ENCODE measurements at places on chromosomes 5 and 9.

DNA sequence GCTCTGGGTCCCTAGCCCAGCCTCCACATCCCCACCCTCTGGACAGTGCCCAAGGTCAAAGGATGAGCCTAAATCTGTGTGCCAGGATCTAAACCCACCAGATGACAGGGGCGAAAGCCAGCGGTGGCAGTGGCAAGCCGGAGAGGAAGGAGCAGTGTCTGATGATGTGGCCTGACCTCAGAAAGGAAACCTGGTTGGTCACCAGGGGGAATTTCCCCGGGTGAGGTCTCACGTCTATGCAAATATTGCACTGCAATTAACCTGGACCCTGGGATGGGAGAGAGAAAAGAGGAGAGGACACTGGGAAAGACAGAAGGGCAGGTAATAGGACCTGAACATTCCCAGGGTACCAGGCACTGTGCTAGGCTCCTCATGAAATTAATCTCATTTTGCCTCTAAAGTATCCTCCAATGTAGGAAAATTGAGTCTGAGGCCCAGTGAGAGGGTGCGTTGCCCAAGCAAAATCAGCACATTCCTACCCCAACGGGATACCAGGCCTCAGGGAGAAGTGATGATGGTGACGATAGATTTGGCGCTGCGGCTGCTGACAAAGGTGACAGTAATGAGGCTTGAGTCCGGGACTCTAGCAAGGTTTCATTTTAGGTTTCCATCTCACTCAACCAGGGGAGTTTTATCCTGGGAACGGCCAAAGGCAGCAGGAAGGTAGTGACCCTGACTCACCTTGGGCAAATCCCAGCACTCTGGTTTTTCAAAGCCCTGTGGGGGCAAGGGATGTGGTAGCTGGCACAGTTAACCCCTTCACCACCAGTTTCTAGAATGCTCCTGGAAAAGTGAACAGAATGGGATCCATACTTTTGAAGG is 13.4 kb upstream of the TNIP1 start:
- DNase-seq = peak; percentile 24

GRCh38 chr5:79699763-79700400 is 10.2 kb downstream of the CMYA5 start:
- DNase-seq = no peak

- no peak for DNase-seq
Observed at GRCh38 chr9:26802921-26803320, 89.7 kb downstream of the CAAP1 start.

GRCh38 chr9:2424619-2425033 is 197.0 kb upstream of the VLDLR start:
- DNase-seq = no peak

- DNase-seq = no peak
Observed at GRCh38 chr9:75990576-75991304, 100.3 kb downstream of the PCSK5 start.

- DNase-seq = no peak
Observed at GRCh38 chr5:174532455-174533453, 191.6 kb upstream of the MSX2 start.

- no peak for DNase-seq
Observed at GRCh38 chr9:127139775-127140174, 17.3 kb upstream of the ANGPTL2 start.

DNA sequence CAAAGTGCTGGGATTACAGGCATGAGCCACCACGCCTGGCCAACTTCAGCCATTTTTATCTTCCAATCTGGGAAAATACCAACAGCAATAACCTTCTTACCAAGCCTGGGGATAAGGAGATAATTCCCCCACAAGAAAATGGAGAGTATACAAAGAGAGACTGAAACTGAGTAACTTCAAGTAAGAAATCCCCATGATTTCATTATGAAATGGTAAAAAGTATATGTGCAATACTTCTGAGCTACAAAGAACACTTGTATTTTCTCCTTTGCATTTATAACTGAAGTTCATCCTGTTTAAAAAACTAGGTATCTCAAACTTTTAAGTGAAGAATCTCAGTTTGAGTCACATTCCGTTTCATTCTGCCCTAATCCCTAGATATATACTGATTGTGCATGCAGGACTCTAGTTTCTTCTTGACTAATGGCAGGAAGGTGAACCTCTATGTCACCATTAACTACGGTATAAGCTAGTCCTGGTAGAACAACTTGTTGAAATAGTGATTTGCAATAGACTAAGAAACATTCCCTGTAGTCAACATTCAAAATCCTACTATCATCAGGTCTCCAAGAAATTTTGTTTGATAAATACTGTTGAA is 2071.4 kb downstream of the MAT2B start:
- no peak for DNase-seq

- DNase-seq = no peak
Observed at GRCh38 chr9:36866840-36867239, 167.2 kb downstream of the PAX5 start.

GRCh38 chr5:89270901-89271300 is 387.9 kb upstream of the MEF2C start:
- DNase-seq = no peak

DNA sequence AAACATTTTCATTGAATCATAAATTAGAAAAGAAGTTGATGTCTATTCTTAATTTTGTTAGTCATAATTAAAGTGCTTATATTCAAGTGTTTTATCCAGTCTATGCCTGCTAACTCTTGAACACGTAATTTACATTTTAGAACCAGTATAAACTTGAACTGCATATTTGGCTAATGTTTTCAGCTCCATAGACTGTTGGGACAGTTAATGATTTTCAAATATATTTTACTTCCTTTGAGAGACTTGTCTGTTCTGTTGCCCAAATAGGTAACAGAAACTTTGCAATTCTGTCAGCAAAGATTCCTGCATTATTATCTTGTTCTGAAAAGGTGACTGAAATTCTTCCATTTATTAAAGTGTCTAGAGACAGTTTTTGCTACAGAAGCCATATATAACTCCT is 7.8 kb downstream of the ITGA2 start:
- DNase-seq = no peak

- peak; percentile 50 for DNase-seq
Observed at GRCh38 chr5:172833686-172834414, at the start of gene ERGIC1. Gene ERGIC1, plus strand, starts transcription at chr5:172834251. Its CDS starts 163 bp downstream, at chr5:172834414.

- no peak for DNase-seq
Observed at GRCh38 chr5:68214482-68215207, 911 bp upstream of the PIK3R1 start.

- DNase-seq = no peak
Observed at GRCh38 chr5:68379275-68380036, 163.9 kb downstream of the PIK3R1 start.

- no peak for DNase-seq
Observed at GRCh38 chr9:125650271-125650737, 56.7 kb downstream of the MAPKAP1 start.

DNA sequence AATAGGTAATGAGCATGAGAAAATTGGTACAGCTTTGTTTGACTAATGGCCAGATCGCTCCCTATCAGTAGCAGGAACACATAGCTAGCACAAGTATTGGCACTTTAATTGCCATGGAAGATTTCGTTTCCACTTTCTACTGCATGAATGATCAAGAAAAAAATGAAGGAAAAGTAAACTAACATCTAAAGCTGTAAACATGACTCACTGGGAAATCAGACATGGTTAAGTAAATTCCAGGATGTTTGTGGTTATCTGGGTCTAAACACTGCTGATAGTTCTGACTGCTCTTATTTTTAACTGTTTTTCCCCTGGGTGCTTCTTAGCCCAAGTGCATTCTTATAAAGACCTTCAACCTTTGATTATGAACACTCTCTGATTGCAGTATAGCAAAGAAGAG is 388.9 kb downstream of the NR2F1-AS1 start:
- DNase-seq = no peak

GRCh38 chr5:131720714-131721113 is 76.1 kb downstream of the FNIP1 start:
- DNase-seq = no peak

- DNase-seq = no peak
Observed at GRCh38 chr9:14935106-14935751, 25.0 kb upstream of the FREM1 start.

DNA sequence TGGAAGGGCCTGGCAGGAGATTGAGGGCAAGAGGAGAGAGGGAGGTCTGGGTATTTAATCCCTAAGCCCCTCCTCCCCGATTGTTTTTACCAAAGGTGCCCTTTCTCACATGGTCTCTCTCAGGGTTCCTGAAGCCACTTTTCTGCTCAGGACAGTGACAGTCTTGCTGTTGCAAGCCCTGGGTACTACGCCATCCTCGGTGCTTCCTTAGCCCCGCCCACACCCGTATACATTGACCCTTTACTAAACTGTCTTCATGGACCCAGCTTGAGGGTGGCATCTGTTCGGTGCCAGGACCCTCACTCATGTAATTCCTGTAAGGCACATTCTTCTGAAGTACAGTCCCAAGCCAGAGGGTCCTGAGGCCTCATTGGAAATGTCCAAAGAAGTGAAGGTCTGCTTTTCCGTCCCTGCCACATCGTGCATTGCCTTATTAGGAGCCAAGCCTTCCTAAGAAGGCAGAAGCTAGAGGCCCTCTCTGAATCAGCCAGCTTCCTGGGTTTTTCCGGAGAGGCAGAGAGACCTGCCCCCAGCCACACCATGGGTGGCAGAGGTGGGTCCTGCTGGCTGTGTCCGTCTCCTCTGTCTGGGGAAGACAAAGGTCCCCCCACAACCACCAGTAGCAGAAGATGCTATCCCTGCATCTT is 1.9 kb upstream of the SH3PXD2B start:
- no peak for DNase-seq

DNA sequence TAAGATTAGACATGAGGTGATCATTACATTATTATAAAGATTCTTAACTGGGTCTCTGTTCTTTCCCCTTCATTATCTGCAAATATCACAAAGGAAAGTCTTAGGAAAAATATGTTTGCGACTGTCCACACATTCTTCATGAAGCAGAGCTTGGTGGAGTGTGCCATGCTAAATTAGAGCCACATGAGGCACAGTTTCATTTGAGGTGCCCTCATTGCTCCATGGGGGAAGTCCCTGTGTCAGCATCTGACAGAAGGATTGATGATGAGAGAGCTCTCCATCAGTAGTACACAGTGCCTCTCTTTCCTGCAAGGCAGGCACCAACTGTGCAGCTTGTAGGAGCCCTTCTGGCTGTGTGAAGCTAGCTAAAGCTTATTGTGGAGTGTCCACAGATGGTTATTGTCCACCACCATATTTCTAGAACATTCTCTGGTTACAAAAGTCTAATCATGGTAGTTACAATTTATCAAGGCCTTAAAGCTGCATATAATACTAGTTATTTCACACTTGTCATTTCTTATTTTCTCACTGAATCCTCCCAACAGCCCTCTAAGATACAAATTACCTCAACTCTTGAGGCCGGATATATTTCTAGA is 63.9 kb downstream of the C9orf152 start:
- DNase-seq = no peak

GRCh38 chr9:115057559-115057958 is 60.4 kb downstream of the TNC start:
- no peak for DNase-seq

DNA sequence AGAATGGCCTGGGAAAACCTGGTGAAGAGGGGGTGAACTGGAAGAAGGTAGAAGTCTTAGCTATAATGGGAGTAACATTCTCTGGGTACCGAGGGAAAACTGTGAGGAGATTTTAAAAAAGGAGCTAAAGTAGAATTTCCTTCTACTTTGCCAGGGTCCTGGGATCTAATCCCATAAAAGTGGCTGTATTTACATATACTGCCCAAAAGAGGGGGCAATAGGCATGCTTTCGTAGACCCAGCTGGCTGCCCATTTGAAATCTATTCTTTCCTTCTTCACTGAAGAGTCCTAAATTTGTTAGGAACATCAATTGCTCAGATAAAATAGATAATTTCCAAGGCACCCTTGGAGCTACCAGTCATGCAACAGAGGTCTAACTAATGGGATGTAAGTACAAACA is 159.2 kb downstream of the CDC42SE2 start:
- DNase-seq = no peak

- DNase-seq = no peak
Observed at GRCh38 chr9:93900436-93900819, 54.7 kb downstream of the BARX1 start.

- no peak for DNase-seq
Observed at GRCh38 chr9:68731857-68732256, 26.8 kb downstream of the PIP5K1B start.

DNA sequence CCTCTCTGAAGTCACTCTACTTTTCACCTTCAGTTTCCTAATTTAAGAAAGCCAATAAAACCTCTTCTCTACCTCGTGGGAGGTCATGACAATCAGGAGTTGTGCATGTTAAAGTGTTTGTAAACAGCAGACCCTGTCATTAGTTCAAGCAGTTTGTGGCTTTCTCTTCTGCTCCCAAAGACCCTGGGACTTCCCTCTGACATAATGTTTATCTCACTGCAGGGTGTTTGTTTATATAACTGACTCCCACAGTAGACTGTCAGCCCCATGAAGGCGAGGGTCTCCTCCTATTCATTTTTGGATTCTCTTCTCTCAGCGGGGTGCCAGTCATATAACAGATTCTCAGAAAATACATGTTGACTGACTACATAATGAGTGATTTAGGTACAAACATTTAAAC is 360.0 kb upstream of the ZNF462 start:
- DNase-seq = no peak

GRCh38 chr5:140007311-140007710 is 35.8 kb downstream of the NRG2 start:
- DNase-seq = no peak

DNA sequence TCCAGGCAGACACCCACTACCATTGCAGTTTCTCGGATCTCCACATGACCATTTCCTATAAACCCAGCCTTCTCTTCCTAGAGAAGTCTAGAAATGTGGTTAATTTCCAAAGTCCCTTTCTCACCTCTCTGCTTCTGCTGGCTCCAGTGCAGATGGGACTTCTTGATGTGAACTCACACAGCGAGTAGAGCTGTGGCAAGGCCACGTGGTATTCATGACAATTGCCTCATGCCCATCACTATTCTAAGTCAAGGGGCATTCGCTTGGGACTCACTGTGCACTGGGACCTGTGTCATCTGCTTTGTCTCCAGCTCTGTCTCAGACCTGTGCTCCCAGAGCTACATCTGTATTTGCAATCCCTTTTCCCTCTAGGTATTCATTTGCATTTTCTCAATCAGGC is 6.2 kb downstream of the CD180 start:
- no peak for DNase-seq

DNA sequence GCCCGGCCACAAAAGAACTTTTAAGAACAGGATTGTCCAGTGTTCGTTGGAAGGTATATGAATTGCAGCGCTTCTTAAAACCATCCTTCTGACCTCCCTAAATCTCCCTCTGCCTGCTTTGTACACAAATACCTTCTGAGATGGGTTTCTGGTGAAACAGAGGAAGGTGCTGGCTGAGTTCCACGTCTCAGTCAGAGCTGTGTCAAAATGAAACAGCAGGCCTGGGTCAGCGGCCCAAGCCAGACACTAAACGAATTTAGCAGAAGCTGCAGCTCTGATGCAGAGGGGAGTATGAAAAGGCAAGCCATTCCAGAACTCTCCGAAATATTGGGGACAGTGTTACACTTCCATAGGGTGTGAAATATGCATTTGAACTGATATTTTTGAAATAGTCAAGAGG is 37.8 kb upstream of the CRB2 start:
- no peak for DNase-seq

DNA sequence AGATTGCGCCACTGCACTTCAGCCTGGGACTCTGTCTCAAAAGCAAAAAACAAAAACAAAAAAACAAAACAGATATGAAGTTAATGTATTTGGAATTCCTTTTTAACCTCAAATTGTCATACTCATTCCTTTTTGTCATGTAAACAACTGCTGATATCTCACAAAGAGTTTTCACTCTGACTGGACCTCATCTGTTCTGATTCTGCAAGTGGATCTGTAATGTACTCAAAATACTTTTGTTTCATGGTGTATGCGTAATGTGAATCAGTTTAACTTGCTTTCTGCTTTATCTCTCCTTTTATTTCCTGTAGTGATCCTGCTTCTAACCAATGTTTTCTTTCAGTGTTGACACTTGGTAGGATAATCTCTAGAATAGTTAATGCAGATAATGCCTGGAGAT is 106.7 kb downstream of the FOCAD start:
- no peak for DNase-seq
